ENCODE measurements at places on chromosomes 2 and 18. TPM values are rescaled to one million over a fixed set of nuclear protein-coding genes. Genes with fewer than 3 reads are reported as not detected.

Gene HOXD8
- not detected for total RNA-seq

Gene IL36A
- not detected for total RNA-seq

Gene FHOD3
- not detected for total RNA-seq

Gene ABHD1
- total RNA-seq: 2.4 TPM

Gene CDH7
- total RNA-seq: not detected

Gene AOX1
- total RNA-seq: not detected

Gene CPO
- not detected for total RNA-seq

Gene SCN2A
- not detected for total RNA-seq

Gene PDE11A
- total RNA-seq: not detected

Gene OXER1
- total RNA-seq: 0.19 TPM

Gene SMYD1
- not detected for total RNA-seq

Gene C2orf15
- total RNA-seq: 1.3 TPM

Gene EFR3B
- not detected for total RNA-seq

Gene ALPP
- 0.30 TPM for total RNA-seq

Gene SALL3
- total RNA-seq: not detected

Gene RNF125
- total RNA-seq: 96.7 TPM

Gene LRRTM1
- total RNA-seq: not detected

Gene HOXD12
- not detected for total RNA-seq

Gene GALNT13
- not detected for total RNA-seq

Gene CERKL
- total RNA-seq: not detected

Gene SLC14A1
- 51.6 TPM for total RNA-seq

Gene ZSWIM2
- not detected for total RNA-seq

Gene TRIM43
- not detected for total RNA-seq

Gene SIX2
- not detected for total RNA-seq

Gene SCN9A
- 1.4 TPM for total RNA-seq

Gene ELAC1
- 7.9 TPM for total RNA-seq

Gene ALPG
- not detected for total RNA-seq

Gene PIEZO2
- not detected for total RNA-seq

Gene FN1
- not detected for total RNA-seq

Gene FAM161A
- 0.88 TPM for total RNA-seq

Gene ADAM23
- not detected for total RNA-seq

Gene DIPK1C
- not detected for total RNA-seq

Gene TGFA
- total RNA-seq: 8.6 TPM

Gene GREB1L
- not detected for total RNA-seq

Gene SERPINB4
- not detected for total RNA-seq

Gene ST8SIA3
- total RNA-seq: not detected

Gene DSG1
- total RNA-seq: not detected

All from natural killer cell (primary cell).